CD4-positive, alpha-beta T cell treated with Interleukin-4 for 4 hours (primary cell): ENCODE measurements at places on chromosomes 1 and 21.

DNA sequence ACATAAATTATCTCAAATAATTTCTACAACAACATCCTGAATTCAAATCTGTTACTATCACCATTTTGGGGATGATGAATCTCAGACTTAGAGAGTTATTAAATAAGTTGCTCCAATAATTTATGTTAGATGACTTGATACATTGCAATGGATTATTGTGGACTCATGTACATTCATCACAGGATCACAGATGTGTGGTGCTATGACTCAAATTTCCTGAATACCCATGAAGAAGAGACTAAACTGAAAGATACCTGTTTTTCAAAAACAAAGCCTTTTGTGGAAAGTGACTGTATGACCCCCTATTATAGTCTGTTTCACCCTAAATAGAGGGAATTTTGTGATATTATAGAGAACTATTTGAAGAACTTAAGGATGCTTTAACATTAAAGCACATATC, 315.0 kb downstream of the PLA2G4A start:
- DNase-seq, result no peak

DNA sequence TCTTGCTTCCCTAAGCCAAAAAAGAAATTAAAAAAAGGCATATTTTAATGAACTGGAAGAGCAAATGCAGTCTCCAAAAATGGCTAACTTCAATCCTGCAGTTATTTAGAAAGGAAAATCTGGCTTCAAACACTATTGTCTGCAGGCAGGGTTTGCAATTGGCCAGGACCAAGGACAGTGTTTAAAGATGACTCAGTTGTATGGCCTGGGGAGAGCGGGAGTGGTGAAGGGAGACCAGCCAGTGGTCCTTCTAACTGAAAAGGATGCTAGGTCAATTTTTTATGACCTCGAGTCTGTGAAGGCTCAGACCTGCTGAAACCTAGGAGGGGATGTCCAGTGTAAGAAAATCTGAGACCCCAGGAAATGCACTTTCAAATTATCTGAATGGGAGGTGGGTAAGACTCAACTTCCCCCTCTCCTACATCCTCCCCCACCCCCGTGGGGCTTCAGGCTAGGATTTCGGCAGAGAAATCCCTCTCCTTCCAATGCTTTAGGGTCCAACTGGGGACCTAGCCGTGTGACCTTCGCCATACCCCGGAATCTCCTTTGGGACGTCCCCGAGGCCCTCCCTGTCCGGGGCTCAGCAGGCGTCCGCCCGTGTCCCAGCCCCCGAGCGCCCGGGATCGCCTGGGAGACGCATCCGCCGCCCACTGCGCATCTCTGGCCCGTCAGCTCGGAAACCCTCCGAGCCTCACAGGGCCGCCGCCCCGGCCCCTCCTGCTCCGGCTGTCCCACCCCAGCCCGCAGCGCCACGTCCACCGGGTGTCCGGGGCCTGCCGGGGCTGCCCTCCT, 602 bp upstream of the RIMKLA start:
- no peak for DNase-seq

DNA sequence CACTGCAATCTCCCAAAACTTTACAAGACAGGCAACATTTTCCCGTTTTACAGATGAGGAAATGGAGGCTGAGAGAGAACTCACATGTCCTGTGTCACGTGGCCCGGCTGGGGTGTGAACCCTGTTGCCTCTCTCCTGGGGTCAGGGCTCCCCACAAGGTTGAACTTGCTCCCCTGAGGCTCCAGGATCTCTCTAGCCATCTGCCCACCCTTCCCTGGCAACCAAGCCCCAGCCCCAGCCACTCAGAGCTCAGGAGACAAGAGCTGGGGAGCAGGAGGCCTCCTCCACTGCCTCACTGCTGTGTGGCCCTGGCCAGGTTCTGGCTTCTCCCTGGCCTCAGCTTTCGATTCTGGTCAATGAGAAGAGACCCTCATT, 11.8 kb downstream of the LAPTM5 start:
- DNase-seq, result no peak

- DNase-seq, result no peak
Measured at GRCh38 chr1:65470766-65471165, 50.3 kb downstream of the LEPR start.

- no peak for DNase-seq
Measured at GRCh38 chr1:12191242-12192032, 24.6 kb downstream of the TNFRSF1B start.

DNA sequence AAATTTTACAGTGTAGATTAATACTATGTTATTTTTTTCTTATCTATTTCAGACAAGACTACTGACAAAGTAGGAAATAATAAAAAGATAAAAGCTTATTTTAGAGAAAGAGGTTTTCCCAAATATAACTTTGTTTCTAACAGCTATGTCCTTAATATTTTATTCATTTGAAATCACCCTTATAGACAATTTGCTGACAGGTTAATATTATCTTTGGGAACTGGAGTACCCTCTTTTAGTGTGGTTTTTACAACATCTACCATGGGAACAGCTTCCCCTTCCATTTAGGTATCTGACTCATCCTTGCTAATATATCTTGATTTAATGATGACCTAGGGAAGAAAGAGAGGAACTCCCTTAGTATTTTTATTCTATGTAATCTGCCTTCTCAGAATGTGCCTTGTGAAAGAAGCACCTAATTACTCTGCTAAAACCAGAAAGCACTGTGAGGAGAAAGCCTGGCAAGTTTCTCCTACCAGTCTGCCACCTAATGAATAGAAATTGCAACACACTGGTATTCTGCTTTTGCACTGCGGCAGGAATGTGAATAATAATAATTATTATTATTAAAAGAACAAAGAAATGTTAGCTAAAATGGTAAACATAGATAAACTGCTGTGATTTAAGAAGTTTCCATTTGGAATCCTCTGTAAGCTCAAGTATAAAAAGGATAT, 192.8 kb downstream of the PDE4B start:
- DNase-seq, result no peak
